Thymus (tissue), 14 donors: ENCODE measurements at places on chromosomes 11 and 22. TPM values are rescaled to one million over a fixed set of nuclear protein-coding genes. Genes with fewer than 3 reads are reported as not detected.

NPAS4 gene
- 0.05 TPM for polyA plus RNA-seq

MRGPRX1 gene
- polyA plus RNA-seq = 0.09 TPM

HYOU1 gene
- polyA plus RNA-seq = 35.5 TPM

MFNG gene
- polyA plus RNA-seq = 27.7 TPM

PIWIL4 gene
- 10.9 TPM for polyA plus RNA-seq

DDIAS gene
- 2.3 TPM for polyA plus RNA-seq

RASL10A gene
- polyA plus RNA-seq = 7.8 TPM

KREMEN1 gene
- polyA plus RNA-seq = 14.2 TPM
